Immature natural killer cell (primary cell): ENCODE measurements at places on chromosomes 6 and 20. TPM values are rescaled to one million over a fixed set of nuclear protein-coding genes. Genes with fewer than 3 reads are reported as not detected.
A peak's percentile ranks its signal among the peaks of the same experiment; 100 is the strongest.

DNA sequence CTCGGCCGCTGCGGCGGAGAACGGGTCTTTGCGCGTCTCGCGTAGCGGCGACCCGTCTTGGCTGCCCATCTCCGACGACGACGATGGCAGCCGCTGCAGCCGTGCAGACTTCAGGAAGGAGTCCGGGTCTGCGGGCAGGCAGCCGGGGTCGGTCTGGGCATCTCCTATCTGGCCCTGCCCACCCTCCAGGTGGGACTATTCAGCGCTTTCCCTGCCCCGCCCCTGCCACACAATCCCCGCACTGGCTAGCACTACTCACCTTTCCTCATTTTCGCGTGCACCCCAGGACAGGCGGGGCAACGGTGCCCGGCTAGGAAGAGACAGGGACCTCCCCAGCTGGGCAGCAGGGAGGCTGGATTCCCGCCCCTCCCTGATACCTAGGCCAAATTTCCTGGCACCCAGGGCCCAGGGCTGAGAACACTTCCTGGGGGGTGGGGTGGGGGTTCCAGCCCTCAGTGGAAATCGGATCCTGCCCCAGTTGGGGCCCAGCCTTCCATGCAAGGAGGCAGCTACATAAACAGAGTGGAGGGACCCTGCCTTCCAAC is 9.2 kb downstream of the GGT7 start:
- no peaks in the 10 kb centered on the region for H3K27me3 ChIP-seq
- no peaks in the 10 kb centered on the region for H3K4me1 ChIP-seq
- H3K4me3 ChIP-seq = no peak overlapping the region
- H3K36me3 ChIP-seq = no peaks in the 10 kb centered on the region
- DNase-seq = no peak

DNA sequence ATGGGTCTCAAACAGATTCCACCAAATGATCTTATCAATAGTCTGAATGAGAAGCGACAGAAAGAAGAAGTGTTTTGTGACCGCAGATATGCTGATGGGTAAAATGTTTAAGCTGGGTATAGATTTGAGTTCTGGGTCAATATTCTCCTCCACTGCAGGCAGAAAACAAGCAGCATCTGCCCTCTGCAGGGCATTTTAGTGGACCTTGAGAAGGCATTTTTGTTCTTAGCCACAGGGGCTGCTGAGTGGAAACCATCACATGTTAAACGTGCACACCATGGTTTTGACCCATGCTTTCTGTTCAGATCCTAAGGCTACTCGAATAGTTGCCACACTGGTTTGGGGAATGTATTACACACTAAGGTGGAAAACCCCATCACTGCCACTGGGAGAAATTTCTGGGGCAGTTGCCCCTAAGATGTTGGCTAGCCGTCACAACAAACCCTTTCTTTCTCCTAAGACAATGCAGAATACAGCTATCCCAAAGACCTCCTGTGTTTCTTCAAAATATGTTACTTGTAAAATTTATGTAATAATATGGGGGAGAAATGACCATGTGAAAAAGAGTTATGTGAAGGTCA is 5.5 kb downstream of the POU3F2 start:
- DNase-seq = no peak
- H3K4me1 ChIP-seq = peaks cover 21% of the 10 kb centered on the region
- no peak overlapping the region for H3K27ac ChIP-seq
- H3K4me3 ChIP-seq = no peak overlapping the region
- H3K27me3 ChIP-seq = peaks cover 38% of the 10 kb centered on the region
- H3K36me3 ChIP-seq = no peaks in the 10 kb centered on the region

DNA sequence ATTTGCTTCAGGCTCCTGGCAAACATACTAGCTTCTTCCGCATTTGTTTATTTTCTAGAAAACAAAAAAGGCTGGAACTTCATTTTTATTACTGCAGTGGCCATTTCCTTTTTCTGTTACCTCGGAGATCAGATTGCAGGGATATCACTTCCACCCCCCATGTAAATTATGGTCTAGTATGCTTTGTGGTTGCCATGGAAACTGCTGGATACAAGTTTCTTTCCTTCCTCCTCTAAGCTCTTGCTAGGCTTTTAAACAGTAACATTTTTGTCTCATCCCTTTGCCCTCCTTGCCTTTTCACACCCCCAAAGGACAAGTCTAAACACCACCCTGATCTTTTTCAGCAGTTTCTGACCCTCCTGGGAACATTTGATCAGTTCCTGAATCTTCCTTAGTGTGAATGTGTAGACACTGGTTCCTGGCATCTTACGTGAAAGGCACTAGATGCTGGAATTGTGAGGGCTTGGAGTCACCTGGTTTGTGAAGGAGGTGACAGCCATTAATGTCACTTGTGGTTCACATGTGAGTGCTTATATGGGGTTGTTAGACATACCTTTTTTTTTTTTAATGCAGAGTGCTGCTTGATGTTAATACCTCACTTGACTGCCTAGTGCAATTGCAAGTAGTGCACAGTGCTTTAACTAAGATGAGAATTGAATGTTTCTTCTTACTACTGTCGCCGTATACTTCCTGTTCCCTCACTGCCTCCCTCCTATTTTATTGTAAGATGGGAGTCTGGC is 181.6 kb downstream of the JARID2 start:
- H3K27ac ChIP-seq = peak overlapping the region; percentile 58
- no peak overlapping the region for H3K4me3 ChIP-seq
- H3K36me3 ChIP-seq = no peaks in the 10 kb centered on the region
- DNase-seq = peak; percentile 28

MOG gene
- polyA plus RNA-seq = not detected

- no peaks in the 10 kb centered on the region for H3K36me3 ChIP-seq
- H3K4me3 ChIP-seq = no peak overlapping the region
- no peak for DNase-seq
- H3K4me1 ChIP-seq = peaks cover under 1% of the 10 kb centered on the region
- H3K27me3 ChIP-seq = peaks cover 19% of the 10 kb centered on the region
- no peak overlapping the region for H3K27ac ChIP-seq
Observed at GRCh38 chr6:165664559-165665383, 1.7 kb upstream of the PDE10A start.

TRDN gene
- polyA plus RNA-seq = not detected

LST1 gene
- 44.8 TPM for polyA plus RNA-seq
